A549 treated with CORT108297 at 1 μM for 4 hours (cell line): ENCODE measurements at places on chromosomes 7 and 10. TPM values are rescaled to one million over a fixed set of nuclear protein-coding genes. Genes with fewer than 3 reads are reported as not detected.

GPR85 gene
- total RNA-seq, result not detected in 5 replicates

RNF148 gene
- total RNA-seq, result not detected in 5 replicates

HOXA10 gene
- total RNA-seq, result 6.7 to 8.3 TPM (median 7.4 TPM) in 5 replicates

CRYGN gene
- total RNA-seq, result not detected in 5 replicates

NODAL gene
- total RNA-seq, result not detected in 5 replicates

SAMD9 gene
- total RNA-seq, result 3.4 to 7.2 TPM (median 5.9 TPM) in 5 replicates

PLCE1 gene
- 4.3 to 5.8 TPM (median 5.2 TPM) in 5 replicates for total RNA-seq

OR2A42 gene
- total RNA-seq, result not detected in 5 replicates

COL1A2 gene
- 0.01 to 0.08 TPM (median 0.07 TPM) in 3 of 5 replicates, not detected in the others for total RNA-seq

SH2D4B gene
- total RNA-seq, result 0.03 to 0.07 TPM (median 0.05 TPM) in 3 of 5 replicates, not detected in the others

ANKRD30A gene
- 0.52 to 0.94 TPM (median 0.72 TPM) in 5 replicates for total RNA-seq

HGF gene
- 0.01 to 0.10 TPM in 2 of 5 replicates, not detected in the others for total RNA-seq

DNAJC1 gene
- total RNA-seq, result 28.8 to 32.1 TPM (median 31.1 TPM) in 5 replicates

GNGT1 gene
- not detected in 5 replicates for total RNA-seq

PNLIP gene
- not detected in 5 replicates for total RNA-seq

NPVF gene
- total RNA-seq, result not detected in 5 replicates

OR2A1 gene
- total RNA-seq, result not detected in 5 replicates

SPDYE2 gene
- not detected in 5 replicates for total RNA-seq

SLC29A4 gene
- 9.9 to 16.3 TPM (median 14.1 TPM) in 5 replicates for total RNA-seq

TMEM236 gene
- 0.05 to 0.13 TPM (median 0.08 TPM) in 5 replicates for total RNA-seq

PDK4 gene
- 9.1 to 13.0 TPM (median 11.5 TPM) in 5 replicates for total RNA-seq

EN2 gene
- total RNA-seq, result 0.48 to 1.0 TPM (median 0.92 TPM) in 5 replicates

PHKG1 gene
- 0.31 to 0.83 TPM (median 0.65 TPM) in 5 replicates for total RNA-seq

EPHA1 gene
- 0.12 TPM in 1 of 5 replicates, not detected in the others for total RNA-seq

SRI gene
- 111 to 138 TPM (median 127 TPM) in 5 replicates for total RNA-seq

MYOZ1 gene
- total RNA-seq, result not detected in 5 replicates

SNCG gene
- 11.4 to 14.9 TPM (median 13.3 TPM) in 5 replicates for total RNA-seq

SPDYE6 gene
- total RNA-seq, result not detected in 5 replicates

COL17A1 gene
- total RNA-seq, result 1.6 to 2.7 TPM (median 2.2 TPM) in 5 replicates

VWDE gene
- total RNA-seq, result 0.39 to 0.63 TPM (median 0.53 TPM) in 5 replicates

GCK gene
- not detected in 5 replicates for total RNA-seq

AGBL3 gene
- total RNA-seq, result 0.93 to 1.1 TPM (median 1.0 TPM) in 5 replicates

FAM24B gene
- 14.1 to 15.2 TPM (median 15.0 TPM) in 5 replicates for total RNA-seq
